ENCODE measurements at places on chromosomes 4 and X. TPM values are rescaled to one million over a fixed set of nuclear protein-coding genes. Genes with fewer than 3 reads are reported as not detected.

GRCh38 chr4:119690871-119691270, 62.3 kb upstream of the PDE5A start:
- no peak for DNase-seq

- DNase-seq, result no peak
These were observed 345.7 kb upstream of the NR3C2 start for GRCh38 chr4:148787831-148788477.

Gene STARD8
- total RNA-seq, result 3.1 TPM

DNA sequence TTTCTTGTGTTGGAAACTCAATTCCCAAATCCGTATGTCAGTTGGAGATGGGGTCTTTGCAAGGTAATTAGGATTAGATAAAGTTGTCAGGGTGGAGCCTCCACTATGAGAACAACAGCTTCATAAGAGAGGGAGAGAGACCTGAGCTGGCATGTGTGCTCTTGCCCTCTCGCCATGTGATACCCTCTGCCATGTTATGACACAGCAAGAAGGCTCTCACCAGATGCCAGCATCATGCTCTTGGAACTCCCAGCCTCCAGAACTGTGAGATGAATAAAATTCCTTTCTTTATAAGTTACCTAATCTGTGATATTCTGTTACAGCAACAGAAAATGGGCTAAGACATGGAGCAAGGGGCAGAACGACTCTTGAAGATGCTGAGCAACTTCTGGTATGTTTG, 201.9 kb upstream of the BOD1L1 start:
- DNase-seq, result no peak

- no peak for DNase-seq
These were observed 9.8 kb upstream of the CXXC4 start for GRCh38 chr4:104504536-104504935.

DNA sequence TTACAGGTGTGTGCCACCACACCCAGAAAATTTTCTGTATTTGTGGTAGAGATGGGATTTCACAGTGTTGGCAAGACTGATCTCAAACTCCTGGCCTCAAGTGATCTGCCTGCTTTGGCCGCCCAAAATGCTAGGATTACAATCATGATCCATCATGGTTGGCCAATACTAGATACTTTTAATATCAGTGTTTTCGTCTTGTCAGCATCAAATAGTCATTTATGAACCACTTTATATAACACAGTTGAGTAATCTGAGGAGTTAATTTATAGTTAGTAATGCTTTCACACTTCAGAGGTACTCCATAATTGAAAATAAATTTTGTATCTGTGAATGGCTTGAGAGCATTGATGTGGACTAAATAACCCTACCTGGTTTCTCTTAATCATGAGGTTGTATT, 178.6 kb downstream of the TRAM1L1 start:
- no peak for DNase-seq

GRCh38 chr4:26015133-26015651, 101.2 kb downstream of the SMIM20 start:
- DNase-seq, result no peak

DNA sequence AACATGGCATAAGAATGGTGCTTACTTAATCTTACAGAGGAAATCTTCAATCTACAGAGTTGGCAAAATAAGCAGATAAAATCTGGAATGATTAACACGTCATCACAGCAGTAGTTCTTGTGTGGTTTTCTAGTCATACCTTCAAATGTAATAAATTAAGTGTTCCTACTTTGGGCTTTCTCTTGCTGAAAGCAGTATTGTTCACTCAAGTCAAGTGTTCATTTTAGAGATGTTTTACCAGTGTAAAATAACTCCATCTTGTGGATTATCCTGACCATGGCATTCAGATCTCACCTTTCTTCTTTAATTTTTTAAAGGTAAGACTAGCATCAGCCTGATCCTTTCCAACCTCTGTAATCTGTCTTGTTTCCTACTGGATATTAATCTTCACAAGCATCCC, 72.9 kb downstream of the ADAMTS3 start:
- DNase-seq, result no peak

DNA sequence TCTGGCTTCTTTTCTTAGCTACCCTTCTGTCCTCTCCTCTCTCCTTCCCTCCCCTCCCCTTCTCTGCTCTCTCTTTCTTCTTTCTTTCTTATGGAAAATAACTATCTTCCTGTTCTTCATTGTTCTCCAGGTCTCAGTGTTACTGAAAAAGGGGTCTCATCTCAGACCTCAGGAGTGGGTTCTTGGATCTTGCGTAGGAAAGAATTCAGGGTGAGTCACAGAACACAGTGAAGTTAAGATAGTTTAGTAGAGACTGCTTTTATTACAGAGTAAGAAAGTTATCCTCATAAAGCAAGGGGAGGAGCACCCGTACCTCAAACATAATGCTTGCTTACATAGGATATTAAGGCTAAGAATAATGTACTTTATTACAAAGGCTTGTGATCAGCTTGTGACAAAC, 31.8 kb upstream of the CWH43 start:
- no peak for DNase-seq

Gene LAGE3
- 48.5 TPM for total RNA-seq

GRCh38 chr4:54585321-54586000, 72.3 kb upstream of the KIT start:
- no peak for DNase-seq

DNA sequence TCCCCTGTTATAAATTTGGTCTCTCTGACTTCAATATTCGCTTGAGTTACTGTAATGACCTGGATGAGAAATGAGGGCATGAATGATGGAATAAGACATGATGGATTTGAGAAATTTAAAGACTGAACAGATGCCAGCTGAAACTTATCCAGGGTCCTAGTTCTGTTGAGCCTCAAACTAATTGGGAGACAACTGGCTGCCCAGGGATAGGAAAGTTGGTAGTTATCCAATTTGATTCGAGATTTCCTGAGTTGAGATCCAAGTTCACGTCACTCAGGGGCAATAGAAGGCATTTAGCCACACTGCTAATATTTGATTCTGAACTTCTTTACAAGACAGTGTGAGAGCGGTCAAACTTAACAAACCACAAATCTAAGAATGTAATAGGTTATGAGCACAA, 159.0 kb upstream of the CXCL13 start:
- DNase-seq, result no peak

DNA sequence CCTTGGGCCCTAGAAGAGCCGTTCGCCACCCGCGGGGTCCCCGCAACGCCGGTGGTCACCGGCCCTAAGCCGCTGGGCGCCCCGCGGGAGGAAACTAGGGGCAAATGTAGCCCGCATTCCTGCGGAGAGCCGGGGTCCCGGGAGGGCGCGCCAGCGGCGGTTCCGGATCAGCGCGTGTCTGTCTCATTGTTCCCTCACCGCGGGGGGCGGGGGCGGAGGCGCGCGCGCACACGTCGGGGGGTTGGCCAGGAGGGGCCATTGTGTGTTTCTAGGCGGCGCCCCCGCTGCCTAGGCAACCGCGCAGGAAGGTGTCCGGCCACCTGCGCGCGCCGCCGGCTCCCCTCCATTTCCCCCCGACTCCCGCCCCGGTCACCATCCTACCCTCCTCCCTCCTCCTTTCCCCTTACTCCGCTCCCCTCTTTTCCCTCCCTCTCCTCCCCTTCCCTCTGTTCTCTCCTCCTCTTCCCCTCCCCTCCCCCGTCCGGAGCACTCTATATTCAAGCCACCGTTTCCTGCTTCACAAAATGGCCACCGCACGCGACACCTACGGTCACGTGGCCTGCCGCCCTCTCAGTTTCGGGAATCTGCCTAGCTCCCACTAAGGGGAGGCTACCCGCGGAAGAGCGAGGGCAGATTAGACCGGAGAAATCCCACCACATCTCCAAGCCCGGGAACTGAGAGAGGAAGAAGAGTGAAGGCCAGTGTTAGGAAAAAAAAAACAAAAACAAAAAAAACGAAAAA, 789 bp upstream of the DDX3X start:
- DNase-seq, result peak; percentile 91

DNA sequence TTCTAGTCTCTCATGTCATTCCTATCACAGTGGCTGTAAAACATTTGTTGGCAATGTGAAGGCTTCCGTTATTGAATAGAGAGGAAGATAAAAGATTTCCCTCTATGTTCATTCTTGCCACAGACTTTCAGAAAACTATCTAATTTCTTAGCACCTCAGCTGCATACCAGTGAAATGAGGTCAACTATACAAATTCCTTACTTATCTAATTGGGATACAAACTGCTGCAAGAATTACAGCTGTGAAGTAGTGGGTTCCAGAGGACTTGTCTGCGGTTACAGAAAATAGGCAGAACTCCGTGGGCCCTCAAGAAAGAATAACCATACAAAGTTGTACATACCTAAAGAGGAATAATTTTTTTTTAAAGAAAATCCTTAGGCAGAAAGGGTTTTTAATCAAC, 175.8 kb downstream of the PPP1R2C start:
- no peak for DNase-seq

GRCh38 chr4:57095245-57095644, 14.9 kb downstream of the IGFBP7 start:
- DNase-seq, result no peak

DNA sequence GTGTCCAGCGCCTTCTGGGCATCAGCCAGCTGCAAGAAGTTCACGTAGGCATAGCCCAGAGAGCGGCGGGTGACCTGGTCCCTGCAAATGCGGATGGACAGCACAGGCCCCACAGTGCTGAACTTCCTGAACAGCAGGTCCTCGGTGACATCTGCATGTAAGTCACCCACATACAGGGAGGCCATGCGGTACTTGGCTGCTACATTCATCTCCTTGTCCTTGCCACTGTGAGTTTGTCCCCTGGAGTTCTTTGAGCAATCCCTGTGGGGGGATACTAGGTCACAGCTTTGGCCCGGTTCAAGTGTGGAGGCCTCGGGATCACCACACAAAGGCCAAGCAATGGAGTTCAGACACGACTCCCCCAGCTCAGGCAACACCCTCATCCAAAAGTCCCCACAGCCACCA, 776 bp downstream of the PABPC4L start:
- DNase-seq, result no peak

- DNase-seq, result no peak
These were observed 9.8 kb downstream of the SLC4A4 start for GRCh38 chr4:71348586-71348985.

Gene PABPC1L2A
- total RNA-seq, result not detected

- DNase-seq, result no peak
These were observed 32.0 kb downstream of the LIMCH1 start for GRCh38 chr4:41569961-41570360.

- no peak for DNase-seq
These were observed 248.6 kb upstream of the JADE1 start for GRCh38 chr4:128560754-128561495.

Gene USP26
- not detected for total RNA-seq

DNA sequence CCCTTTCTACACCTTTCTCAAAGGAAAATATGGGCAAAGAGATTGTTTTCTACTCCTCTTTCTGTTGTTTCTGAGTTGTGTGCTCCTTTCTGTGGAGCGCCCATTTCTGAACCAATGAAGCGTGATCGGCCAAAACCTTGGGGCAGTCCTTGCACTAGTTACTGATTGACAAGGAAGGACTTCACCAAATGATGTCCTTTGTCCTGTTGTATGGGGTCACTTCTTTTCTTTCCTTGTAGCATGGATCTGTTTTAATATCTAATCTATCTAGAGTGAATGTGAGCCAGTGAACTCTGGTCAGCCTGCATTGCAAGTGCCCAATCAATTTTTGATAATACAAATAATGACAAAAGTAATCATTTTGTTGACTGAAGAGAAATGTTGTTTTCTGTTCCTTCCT, 94.5 kb downstream of the EGF start:
- DNase-seq, result no peak

Gene SMIM43
- not detected for total RNA-seq

All from natural killer cell treated with Interleukin-12 subunit alpha and Interleukin-12 subunit beta and Interleukin-15 and Interleukin-18, amount 100 ng/mL, for 72 hours (primary cell).